ENCODE measurements at places on chromosomes 1 and 21. TPM values are rescaled to one million over a fixed set of nuclear protein-coding genes. Genes with fewer than 3 reads are reported as not detected.

BSDC1 gene
- 19.5 TPM for total RNA-seq

REG4 gene
- not detected for total RNA-seq

PRRX1 gene
- total RNA-seq: not detected

ADAMTS1 gene
- 0.16 TPM for total RNA-seq

CYP4A22 gene
- not detected for total RNA-seq

SH3D21 gene
- 2.1 TPM for total RNA-seq
